ENCODE measurements at places on chromosomes 12 and 14.

DNA sequence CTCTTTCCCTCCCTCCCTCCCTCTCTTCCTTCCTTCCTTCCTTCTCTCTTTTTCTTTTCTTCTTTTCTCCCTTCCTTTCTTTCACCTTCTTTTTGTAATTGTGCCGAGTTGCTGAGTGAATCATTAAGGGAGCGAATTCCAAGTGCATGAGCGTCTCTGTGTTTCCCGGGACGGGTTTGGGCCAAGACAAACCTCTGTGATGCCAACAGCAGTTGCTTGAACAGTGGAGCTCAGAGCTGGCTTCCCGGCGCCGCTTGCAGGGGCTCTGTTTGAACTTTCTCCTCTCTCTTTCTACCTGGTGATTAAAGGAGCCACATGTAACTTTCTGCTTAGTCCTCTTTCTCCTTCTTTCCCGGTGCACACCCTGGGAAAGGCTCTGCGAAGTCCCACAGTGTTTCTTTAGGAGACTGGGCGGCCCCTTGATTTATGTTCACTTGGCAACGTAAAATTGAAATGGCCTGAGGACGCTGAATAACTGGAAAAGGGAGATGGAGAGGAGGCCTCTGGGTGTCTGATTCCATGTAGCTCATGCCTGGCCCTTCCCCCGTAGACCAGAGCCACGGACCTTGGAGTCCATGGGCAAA lies 33.7 kb upstream of the MAP1LC3B2 start:
- DNase-seq, result peak; percentile 95

DNA sequence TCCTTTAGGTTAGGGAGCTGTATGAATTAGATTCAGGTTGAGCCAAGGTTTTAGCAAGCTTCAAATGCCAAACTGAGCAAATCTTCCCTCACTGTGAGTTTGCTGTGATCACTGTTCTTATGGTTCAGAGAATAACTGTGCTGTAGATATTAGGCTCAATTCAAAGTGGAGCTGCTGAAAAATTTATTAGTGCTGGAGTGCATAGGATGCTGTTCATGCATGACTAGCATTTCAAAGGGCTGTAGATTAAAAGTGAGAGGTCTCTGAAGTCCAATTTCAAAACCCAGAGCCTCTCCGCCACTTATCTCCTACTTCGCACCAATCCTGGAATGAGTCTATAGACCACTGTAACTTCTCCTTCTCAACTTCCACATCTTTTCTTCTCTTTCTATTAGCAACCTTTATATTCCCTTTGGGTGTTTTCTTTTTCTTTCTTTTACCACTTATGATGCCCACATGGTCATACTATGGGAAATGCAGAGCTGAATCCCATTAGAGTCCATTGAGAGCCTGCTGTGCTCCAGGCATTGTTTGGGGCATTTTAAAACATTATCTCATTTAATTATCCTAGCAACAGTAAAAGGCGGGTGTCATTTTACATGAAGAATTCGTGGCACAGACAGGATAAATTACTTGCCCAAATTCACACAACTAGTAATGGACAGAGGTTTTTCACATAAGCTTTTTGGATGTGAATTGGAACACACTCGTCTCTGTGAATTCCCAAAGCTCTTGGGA lies 77.5 kb upstream of the EEA1 start:
- DNase-seq, result no peak

GRCh38 chr12:42590330-42590934 lies 886 bp upstream of the PRICKLE1 start:
- no peak for DNase-seq

DNA sequence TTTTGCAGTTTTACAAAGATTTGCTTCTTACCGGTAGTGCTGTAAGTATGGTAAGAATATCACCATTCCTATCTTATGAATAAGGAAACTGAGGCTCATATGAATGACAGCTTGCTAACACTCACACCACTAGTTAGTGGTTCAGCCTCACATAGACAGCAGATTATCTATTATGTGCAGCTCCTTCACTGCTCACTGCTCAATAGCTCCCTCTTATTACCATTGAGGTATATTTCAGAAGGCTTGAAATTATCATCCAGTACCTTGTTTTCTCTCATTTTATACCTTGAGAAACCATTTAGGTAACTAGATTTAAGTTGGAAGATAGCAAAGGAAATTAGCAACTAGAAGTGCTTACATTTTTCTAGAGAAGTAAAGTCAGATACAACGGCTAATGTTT lies 15.5 kb downstream of the RIC8B start:
- DNase-seq, result no peak

- no peak for DNase-seq
Observed at GRCh38 chr12:23950210-23950774, 822 bp upstream of the SOX5 start.

- DNase-seq, result no peak
Observed at GRCh38 chr14:77495334-77495733, 3.3 kb downstream of the ISM2 start.

DNA sequence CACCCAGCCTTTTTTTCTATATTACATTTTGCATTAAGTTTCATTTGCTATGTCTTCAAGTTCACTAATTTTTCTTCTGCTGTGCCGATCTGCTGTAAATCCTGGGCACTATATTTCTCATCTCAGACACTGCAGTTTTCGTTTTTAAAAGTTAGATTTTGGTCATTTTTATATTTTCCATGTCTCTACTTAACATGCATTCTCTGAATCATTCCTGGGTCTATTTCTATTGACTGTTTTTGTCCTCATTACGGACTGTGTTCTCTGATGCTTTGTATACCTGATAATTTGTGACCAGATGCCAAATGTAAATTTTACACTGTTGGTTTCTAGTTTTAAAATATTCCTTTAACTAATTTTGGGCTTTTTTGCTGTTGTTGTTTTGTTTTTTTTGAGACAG lies 64.5 kb downstream of the R3HDM2 start:
- no peak for DNase-seq

- no peak for DNase-seq
Observed at GRCh38 chr12:22180705-22181104, 134.7 kb downstream of the CMAS start.

- no peak for DNase-seq
Observed at GRCh38 chr12:6189028-6189427, 11.2 kb upstream of the CD9 start.

DNA sequence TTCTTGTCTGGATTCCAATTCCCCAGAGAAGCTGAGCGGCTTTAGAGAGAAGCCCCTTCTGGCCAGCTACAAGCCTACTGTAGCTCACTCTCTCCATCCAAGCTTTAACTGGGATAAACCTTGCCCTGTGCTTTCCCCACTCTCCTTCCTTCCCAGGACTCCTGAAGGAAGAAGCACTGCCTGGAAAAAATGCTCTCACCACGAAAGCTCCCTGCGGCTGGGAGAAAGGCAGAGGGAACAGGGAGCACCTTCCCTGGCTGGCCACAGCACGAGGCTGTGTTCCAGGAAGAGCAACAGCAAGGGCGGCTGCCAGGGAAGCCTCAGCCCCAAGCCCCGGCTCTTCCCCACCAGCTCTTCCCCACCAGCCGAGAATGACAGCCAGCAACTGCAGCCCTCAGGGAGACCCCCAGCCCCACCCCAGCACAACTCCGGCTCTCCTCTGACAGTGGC lies 40.8 kb upstream of the PNMA1 start:
- DNase-seq, result peak; percentile 78

- DNase-seq, result peak; percentile 29
Observed at GRCh38 chr12:95004610-95005009, 1.1 kb upstream of the NDUFA12 start.

GRCh38 chr12:12214635-12215131 lies 52.2 kb downstream of the LRP6 start:
- peak; percentile 70 for DNase-seq

DNA sequence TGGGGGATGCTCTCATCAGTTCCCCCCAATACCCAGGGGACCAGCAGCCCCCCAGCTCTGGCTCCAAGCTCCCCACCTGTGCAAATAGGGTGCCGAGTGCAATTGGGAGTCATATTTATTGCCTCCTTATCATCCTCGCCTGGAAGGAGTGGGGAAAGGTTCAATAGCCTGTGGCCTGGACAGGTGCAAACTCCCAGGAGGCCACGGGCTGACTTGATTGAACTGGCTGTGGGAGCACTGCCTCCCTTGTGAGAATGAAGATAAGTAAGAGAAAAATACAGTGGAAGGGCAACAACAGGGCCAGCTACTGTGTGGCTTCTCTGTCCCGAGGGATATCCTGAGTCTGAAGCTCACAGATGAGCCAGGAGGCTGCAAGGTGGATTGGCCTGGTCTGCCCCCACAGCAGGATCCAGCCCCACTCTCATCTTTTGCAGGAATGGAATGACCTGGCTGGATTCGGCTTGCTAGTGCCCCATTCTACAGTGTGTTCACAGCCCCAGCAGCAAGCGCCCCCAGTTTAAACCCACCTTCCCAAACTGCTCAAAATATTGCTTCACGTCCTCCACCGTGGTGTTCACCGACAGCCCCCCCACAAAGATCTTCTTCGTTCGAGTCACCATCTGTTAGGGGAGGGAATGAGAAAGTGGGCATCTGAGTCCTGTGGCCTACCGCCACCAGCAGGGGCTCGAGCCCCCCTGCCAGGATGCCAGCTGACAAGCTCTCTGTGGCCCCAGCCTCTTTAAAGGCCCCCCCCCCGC lies 6.3 kb downstream of the MSI1 start:
- DNase-seq, result no peak

GRCh38 chr14:24296341-24297157 lies 3.0 kb downstream of the DHRS1 start:
- peak; percentile 89 for DNase-seq

DNA sequence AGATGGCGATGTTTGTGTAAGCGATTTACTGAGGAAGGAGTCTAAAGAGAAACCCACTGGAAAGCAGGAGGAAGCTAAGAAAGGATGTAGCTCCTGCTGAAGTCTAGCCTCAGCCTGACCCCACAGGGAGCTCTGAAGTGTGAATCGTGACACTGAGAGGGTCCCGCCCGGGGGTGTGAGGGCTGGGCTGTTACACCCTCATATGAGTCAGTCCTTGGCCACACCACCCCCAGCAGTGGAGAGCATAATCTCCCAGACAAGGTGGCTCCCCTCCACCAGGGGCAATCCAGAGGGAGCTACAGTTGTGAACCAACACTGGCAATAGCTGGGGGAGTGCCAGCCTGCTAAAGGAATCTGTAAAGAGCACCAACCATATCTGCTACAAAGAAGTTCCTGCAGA lies 31.5 kb downstream of the SVOP start:
- DNase-seq, result no peak

DNA sequence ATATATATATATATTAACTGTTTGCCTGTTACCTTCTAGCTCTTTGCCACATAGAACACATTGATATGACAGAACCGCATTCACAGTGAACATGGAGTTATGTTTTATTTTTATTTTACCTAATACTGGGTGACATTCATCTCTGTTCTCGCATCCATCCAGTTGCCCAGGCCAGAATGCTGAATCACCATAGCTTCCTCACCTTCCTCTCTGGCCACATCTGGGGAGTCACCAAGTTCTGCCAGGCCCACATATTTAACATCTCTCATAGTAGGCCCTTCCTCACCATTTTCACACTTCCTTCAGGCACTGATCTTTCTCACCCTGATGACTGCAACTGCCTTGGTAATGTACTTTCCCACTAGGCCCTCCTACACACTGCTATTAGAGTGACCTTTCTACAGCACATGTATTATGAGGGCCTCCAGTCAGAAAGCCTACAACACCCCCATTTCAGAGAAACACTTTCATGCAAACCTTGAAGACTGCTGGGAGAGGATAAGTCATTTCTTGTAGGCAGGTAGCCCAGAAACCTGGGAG lies 106.8 kb downstream of the LGR5 start:
- no peak for DNase-seq

DNA sequence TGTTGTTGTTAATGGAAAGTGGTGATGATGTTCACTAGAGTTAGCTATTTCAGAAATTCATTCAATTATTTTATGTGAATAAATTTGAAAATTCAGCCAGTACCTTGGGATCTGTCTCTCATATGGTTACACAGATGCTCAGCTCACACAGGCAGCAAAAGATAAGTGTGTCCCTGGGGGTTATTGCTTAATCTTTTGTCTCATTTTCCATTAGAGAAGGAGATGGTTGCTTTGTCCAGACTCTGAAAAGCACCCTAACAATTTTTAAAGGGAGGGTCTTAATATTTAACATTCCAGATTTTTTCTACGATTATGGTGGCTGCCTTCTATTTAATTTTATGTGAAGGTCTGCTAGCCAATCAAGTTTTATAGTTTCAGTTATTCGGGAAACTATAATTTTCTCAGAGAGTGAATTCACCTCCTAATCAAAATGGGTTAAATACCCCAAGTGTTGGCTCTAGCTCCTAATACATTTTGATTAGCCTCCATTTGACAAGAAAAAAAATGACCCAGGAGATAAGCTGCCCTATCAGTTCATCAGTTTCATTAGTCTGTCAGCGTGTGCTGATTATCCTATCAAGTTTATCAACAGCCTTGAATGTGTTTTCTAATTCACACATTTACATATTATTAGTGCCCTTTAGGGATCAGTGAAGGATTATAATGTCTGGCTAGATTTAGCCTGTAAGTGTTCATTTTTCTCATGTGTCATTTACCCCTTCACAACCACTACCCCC lies 282.1 kb downstream of the TMTC2 start:
- DNase-seq, result no peak
